ENCODE measurements at places on chromosomes 12 and 14. TPM values are rescaled to one million over a fixed set of nuclear protein-coding genes. Genes with fewer than 3 reads are reported as not detected.

Gene GXYLT1
- total RNA-seq = 13.5 TPM

DNA sequence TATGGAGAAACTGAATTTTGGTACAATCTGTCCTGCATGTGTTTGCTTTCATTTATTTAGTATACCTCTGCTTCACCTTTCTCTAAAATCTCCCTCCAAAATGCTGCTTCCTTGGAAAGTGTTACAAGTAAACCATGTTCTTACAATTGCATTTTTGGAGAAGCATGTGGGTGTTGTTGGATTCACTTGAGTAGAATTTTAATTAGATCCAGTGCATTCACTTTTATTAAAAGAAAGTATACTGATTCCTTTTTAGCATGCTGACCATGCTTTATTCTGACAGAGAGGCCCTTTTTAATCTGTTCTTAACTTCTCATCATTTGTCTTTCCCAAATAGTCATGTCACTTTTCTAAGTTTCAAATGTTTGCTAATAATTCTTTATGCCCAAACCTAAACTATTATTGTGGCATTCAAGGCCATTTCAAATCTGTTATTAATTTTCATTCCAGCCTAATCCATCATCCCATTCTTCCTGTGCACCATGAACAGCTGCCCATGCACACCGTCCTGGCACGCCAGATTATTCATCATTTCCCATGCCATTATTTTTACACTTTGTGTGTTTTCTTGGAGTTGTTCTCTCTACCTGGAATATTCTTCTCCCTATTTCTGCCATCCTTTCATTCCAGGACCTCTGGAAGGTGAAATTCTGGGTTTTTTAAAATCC, 90.7 kb downstream of the METTL25 start:
- DNase-seq = no peak

DNA sequence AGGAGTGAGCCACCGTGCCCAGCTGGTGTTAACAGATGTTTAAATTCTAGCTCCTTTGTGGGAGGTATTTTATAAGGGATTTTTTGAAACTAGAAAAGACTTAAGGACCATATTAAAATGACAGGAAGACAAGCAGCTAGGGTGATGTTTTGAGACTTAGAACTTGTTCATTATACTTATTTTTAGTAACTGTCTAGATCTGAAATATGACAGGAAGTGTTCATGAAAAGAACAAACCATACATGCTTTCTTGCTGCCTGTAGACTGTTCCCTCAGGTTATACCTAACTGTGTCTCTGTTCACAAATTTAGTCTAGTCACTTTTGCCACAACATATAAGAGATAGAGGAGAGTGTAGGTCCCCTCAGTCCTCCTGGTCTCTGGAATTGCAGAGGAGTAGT, 36.9 kb upstream of the KCNH3 start:
- no peak for DNase-seq

DNA sequence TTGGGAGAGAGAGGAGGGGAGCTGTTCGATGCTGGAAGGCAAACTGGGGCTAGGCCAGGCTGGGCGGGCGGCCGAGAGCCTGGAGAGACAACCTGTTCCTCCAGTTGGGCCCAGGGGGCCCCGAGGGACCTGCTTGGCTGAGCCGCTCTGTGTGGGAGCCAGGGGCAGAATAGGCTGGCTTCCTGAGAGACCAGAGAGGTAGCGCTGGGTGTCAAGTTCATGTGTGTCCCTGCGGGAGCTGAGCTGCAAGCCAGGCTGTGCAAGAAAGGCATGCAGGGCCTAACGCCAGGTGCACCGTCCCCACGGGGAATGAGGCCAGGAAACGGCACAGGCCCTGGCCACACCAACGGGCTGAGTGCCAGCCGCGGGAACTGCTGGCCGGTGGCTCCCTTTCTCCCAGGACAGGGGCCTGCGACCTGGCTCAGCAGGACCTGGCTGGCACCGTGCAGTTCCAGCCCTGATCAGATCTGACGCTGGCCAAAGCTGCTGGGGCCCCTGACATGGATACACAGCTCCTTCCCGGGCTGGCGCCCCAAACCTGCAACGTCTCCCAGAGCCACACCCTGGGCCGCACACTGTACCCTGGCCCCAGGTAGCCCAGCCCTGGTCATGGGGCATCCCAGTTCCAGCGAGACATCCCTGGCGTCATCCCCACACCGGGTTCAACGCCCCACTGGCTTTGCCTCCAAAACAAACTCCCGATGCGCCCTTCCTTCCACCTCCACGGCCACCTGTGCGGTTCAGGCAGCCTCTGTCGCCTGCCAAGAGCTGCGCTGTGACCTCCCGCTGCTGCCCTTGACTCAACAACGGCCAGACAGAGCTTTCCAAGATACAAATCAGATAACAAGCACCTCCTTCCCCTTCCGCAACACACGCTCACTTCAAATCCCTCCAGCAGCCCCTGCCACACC, 65.0 kb downstream of the RFLNA start:
- DNase-seq = peak; percentile 97

DNA sequence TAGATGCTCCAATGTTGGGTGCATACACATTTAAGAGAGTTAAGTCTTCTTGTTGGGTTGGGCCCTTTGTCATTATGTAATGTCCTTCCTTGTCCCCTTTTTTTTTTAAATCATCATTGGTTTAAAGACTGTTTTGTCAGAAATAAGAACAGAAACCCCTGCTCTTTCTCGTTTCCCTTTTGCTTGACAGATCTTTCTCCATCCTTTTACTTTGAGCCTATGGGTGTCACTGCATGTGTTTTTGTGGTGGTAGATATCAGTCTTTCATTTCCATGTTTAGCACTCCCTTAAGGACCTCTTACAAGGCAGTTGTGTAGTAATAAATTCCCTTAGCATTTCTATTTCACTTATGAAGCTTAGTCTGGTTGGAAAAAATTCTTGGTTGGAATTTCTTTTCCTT, 47.4 kb downstream of the RTN1 start:
- DNase-seq = no peak

DNA sequence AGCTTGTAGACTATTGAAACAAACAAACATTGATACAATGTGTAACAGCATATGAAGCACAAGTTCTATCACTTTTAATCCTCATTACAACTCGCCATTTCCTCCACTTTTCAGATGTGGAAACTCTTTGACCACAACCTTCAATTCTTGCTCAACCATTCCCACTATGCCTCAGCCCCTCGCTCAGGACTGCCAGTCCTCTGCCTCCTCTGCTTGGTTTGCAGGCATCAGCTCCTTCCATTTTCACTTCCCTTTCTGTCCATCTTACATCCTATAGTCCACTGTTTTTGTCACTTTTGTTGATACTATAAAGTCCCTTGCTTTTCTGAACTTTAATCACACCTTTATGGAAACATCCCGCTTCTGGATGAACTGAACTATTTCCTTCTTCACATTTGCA, 28.2 kb upstream of the CD27 start:
- DNase-seq = no peak

- DNase-seq = no peak
Observed at GRCh38 chr12:76702946-76703345, 61.0 kb upstream of the ZDHHC17 start.

- DNase-seq = no peak
Observed at GRCh38 chr12:113116875-113117274, 18.7 kb downstream of the RASAL1 start.

GRCh38 chr12:3881281-3881950, 8.2 kb upstream of the PARP11 start:
- DNase-seq = no peak

GRCh38 chr14:54597795-54598443, 31.0 kb downstream of the SAMD4A start:
- DNase-seq = no peak

- DNase-seq = no peak
Observed at GRCh38 chr14:94173471-94173884, 644 bp upstream of the PPP4R4 start.
